Karpas-422 (cell line): ENCODE measurements at places on chromosomes 16 and 17. TPM values are rescaled to one million over a fixed set of nuclear protein-coding genes. Genes with fewer than 3 reads are reported as not detected.

Gene HSD3B7
- 0.65 and 2.7 TPM in 2 replicates for total RNA-seq

Gene VMO1
- not detected in 2 replicates for total RNA-seq

Gene PYY
- total RNA-seq = 0.51 TPM in 1 of 2 replicates, not detected in the other

Gene PRR15L
- 0.97 and 2.7 TPM in 2 replicates for total RNA-seq

Gene CARD14
- total RNA-seq = 0.07 TPM in 1 of 2 replicates, not detected in the other

Gene SPATA22
- not detected in 2 replicates for total RNA-seq

Gene RAMP2
- total RNA-seq = not detected in 2 replicates

Gene AHSP
- not detected in 2 replicates for total RNA-seq

Gene KRTAP4-6
- total RNA-seq = not detected in 2 replicates

Gene ZNF646
- 22.0 and 23.3 TPM in 2 replicates for total RNA-seq

Gene MT1M
- not detected in 2 replicates for total RNA-seq

Gene SLC5A10
- total RNA-seq = not detected in 2 replicates

Gene RAB11FIP3
- 6.0 and 17.2 TPM in 2 replicates for total RNA-seq

Gene SLC2A4
- total RNA-seq = 0.14 TPM in 1 of 2 replicates, not detected in the other

Gene VAC14
- 39.1 and 56.9 TPM in 2 replicates for total RNA-seq

Gene PRSS53
- total RNA-seq = 3.2 and 4.0 TPM in 2 replicates
